ENCODE measurements at places on chromosomes 2 and 18.

GRCh38 chr2:216594081-216594480 lies 39.1 kb upstream of the IGFBP2 start:
- no peak for DNase-seq

DNA sequence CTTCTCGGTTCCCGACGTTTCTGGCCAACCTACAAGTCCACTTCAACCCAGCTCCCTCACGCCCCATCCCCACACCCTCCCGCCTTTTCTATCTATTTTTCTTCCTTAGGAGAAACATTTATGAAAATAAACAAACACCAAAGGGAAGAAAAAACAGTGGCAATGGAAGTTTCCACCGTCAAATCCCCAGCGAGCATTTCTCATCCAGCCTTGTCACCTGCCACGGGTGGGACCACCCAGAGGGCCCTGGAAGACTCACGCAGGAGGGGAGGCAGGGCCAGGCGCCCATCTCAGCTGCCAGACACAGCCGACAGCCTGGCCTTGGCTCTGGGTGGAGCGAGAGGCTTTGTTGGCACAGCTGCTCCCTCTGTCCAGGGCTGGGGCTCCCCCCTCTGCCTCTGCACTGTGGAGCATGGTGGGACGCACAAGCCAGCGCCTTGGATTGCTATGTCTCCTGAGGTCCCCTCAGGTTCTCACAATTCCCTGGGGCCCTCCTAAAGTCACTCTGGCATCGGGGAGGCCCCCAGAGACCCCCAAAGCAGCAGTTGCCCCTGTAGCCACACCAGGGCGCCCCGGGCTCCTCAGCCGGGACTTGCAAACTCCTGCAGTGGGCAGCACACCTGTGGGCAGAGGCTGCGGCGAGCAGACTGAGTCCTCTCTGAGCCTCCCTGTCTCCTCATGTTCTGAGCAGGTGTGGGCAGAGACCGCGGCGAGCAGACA lies 395.7 kb upstream of the SALL3 start:
- no peak for DNase-seq

DNA sequence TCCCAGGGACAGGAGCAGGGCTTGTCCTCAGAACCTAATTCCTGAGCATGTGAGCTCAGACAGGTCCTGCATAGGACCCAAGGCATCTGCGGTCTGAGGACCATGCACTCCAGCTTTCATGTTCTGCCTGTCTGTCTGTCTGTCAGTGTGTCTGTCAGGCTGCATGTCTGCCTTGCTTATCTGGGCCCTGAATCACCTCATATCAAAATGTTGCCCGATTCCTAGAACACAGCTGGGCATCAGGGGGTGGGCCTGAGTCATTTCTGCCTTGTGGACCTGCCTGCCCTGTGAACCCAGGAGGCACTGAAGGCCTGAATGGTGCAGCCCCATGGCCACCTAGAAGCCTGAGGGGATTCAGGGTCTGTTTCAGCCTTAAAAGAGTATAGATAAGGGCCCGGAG lies 22.1 kb downstream of the INHBB start:
- no peak for DNase-seq

- no peak for DNase-seq
These were observed 22.6 kb downstream of the CROCC2 start for GRCh38 chr2:240928476-240929363.

- no peak for DNase-seq
These were observed 840.6 kb upstream of the SALL3 start for GRCh38 chr18:78138983-78139496.

- DNase-seq, result no peak
These were observed 28.2 kb downstream of the TUBB6 start for GRCh38 chr18:12336171-12336613.

DNA sequence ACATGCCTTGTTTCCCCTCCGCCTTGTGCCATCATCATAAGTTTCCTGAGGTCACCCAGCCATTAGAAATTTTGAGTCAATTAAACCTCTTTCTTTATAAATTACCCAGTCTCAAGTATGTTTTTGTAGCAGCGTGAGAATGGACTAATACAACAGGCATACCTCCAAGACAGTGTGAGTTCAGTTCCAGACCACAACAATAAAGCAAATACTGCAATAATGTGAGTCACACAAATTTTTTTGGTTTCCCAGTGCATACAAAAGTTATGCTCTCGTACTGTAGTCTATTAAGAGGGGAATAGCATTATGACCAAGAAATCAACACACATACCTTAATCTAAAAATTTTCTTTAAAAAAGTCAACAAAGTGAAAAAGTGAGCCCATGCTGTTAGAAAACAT lies 217.2 kb downstream of the NR4A2 start:
- DNase-seq, result no peak

DNA sequence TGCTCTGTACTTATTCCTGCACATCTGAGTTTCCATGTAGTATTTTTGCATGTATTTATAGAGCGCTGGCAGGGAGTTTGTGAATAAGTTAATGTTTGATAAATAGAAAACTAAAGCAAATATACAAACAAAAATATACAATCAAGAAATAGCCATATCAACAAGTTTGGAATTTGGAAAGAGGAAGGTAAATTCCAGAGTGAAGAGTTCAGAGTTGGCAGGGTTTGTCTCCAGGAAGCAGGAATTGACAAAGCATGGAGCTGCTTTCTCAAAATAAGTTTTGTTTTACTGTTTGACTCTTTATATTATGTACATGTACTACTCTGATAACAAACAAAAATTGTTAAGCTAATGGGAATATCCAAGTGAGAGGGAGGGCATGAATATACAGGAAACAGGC lies 80.3 kb downstream of the SPOPL start:
- DNase-seq, result no peak

- no peak for DNase-seq
These were observed 13.1 kb downstream of the MOCOS start for GRCh38 chr18:36200354-36200771.

DNA sequence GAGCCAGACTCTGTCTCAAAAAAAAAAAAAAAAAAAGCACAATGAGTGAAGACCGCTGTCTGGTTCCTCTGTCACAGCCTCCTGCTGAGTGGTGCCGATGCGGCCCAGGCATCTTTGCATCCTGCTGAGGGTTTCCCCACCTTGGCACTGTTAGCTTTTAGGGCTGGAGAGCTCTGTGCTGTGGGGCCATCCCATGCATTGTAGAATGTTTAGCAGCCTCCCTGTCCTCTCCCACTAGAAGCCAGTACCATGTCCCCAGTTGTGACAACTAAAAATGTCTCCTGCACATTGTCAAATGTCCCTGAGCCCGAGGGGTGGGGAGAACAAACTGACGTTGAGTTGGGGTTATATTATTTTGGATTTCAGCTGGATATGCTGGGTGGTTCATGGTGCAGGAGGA lies 7.9 kb upstream of the COLEC11 start:
- no peak for DNase-seq

DNA sequence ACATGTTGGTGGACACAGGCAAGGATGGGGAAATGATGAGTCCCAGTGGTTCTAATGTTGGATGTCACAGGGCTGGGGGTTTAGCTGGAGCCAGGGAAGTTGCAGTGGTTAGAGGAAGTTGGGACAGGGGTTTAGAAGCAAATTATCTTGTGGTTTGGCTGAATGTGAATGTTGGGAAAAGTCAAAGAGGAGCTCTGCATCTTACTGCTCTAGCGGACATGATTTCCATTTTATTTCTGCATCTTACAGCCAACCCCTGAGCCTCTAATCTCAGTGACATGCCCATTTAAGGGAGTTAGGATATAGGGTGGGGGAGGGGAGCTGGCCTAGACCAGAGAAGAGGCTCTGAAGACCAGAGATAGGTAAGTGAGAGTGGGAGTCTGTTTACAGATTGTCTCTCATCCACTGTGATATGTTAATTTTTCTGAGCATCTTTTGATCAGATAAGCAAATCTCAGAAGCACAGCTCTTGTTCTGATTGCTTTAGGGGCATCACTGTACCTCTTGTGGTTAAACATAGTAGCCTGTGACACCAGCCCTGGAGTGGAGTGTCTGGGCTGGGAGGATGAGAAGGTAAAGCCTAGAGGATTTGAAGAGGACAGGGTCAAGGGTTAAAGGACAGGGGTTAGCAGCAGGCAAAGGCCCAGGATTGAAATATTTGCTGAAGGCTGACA lies 43.6 kb downstream of the SETBP1 start:
- DNase-seq, result no peak

- no peak for DNase-seq
These were observed 4.0 kb upstream of the HNMT start for GRCh38 chr2:137960223-137960622.

- no peak for DNase-seq
These were observed 111.5 kb downstream of the PLEKHM3 start for GRCh38 chr2:207913772-207914358.

GRCh38 chr18:48661421-48661820 lies 122.6 kb downstream of the CTIF start:
- DNase-seq, result no peak

GRCh38 chr2:24513281-24514071 lies 22.4 kb downstream of the NCOA1 start:
- DNase-seq, result no peak

- DNase-seq, result no peak
These were observed 213.9 kb upstream of the SALL3 start for GRCh38 chr18:78765637-78766281.

DNA sequence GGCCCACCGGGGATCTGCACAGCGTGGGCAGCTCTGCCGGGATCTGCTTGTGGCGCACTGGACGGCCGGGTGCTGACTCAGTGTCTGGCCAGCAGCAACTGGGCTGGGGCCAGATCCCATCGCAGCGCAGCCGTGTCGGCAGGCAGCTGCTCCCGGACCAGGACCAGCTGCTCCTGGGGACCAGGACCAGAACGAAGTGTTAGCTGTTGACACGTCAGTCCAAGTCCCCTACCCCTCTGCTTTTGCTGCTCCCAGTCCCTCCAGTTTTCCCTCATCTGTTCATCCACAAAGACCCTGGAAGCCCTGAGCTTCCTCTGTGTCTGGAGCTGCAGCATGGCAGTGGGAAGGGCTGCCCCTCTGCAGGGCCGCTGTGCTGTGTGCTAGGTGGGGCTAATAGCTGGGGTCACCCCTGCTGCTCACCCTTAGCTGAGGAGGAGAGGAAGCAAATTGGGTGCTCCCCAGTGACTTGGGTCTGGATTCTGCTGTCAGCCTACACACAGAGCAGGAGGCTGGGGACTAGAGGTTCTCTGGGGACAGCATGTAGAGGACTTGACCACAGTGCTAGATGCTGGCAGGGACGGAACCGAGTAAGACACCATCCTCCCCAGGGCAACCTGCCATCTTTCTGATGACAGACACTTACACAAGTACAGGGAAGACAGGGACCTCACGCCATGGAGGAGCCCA lies 16.9 kb upstream of the KIF1A start:
- no peak for DNase-seq

DNA sequence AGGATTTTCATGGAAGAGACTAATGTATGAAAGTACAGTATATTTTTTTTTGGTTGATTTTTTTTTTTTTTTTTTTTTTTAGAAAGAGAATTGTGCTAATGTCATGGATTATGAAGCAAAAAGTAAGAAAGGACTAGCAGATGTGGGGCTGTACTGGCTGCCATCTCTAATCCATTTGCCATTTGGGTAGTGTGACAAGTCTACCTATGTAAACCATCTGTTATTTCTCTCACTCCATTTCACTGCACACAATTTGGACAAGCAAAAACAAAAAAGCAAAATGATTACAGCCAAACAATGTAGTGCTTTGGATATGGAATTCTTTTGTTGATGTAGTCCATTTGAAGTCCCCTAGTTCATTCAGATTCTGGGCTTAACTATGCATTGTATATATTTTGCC lies 1355.4 kb downstream of the LRP1B start:
- no peak for DNase-seq

- DNase-seq, result no peak
These were observed 41.6 kb upstream of the NT5C1B start for GRCh38 chr2:18630941-18631340.

All from renal cortex interstitium (tissue), 15 donors.